ENCODE measurements at places on chromosomes 3 and 15.
A peak's percentile ranks its signal among the peaks of the same experiment; 100 is the strongest.

GRCh38 chr3:134363381-134363755, 10.9 kb downstream of the AMOTL2 start:
- no peak for DNase-seq

GRCh38 chr3:112561484-112561733, 353 bp downstream of the ATG3 start:
- DNase-seq = peak; percentile 85

GRCh38 chr3:71355862-71356261, 227.7 kb downstream of the FOXP1 start:
- DNase-seq = no peak

GRCh38 chr3:129238945-129239705, 10.3 kb upstream of the COPG1 start:
- no peak for DNase-seq

GRCh38 chr3:5317557-5317956, 130.1 kb downstream of the EDEM1 start:
- no peak for DNase-seq

GRCh38 chr3:147701195-147701594, 292.0 kb downstream of the ZIC1 start:
- DNase-seq = no peak

DNA sequence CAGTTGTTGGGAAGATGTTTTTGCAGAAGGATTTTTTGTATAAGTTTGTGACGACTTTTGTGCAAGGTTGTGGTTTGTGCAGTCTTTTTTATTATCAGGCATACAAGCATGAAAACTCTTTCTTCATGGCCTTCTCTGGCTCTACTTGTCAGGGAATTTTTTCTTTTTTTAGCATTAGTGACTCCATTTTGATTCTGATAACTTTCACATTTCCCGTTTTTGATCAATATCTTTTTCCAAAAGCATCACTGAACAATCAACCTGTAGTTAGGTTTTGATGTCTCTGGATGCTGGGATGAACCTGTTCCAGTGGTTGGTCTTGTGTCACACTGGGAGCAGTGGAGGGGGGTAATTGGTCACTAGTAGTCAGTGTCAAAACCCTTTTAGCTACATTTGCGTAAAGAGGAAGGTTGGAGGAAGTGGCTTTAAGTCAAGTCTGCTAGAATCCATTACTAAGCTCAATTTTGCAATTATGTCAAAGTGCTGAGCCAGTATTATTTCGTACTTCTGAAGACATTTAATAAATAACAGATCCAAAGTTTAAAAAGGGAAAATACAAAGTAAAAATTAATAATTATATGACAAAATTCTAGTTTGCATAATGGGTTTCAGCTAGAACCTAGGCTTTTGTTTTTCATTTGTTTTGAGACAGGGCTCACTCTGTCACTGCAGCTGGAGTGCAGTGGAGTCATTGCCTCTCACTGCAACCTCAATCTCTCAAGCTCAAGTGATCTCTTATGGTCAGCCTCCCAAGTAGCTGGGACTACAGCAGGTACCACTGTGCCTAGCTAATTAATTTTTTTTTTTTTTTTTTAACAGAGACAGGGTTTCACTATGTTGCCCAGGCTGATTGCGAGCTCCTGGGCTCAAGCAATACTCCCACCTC, 18.8 kb upstream of the CFAP161 start:
- no peak for DNase-seq

DNA sequence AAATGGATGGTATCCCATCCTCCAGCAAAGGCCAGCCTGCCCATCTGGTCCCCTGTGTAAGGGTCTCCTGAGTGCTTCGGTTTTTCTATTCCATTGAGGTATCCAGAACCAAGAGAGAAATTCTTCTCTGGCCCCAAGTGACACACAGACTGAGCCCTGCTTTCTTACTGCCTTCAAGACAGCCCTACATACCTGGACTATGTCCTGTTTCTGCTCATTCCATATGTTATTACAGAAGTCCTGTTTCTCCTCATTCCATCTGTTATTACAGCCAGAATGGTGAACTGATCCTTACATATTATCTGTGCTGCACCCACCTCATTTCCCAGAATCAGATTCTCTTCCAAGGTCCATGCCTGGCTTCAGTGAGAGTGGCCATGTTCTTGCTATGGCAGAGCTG, 115.2 kb downstream of the DCLK3 start:
- no peak for DNase-seq
